Endothelial cell of coronary artery (primary cell): ENCODE measurements at places on chromosomes 4 and X. TPM values are rescaled to one million over a fixed set of nuclear protein-coding genes. Genes with fewer than 3 reads are reported as not detected.

The RPS6KA6 gene
- total RNA-seq: 0.19 and 0.99 TPM in 2 replicates

The PNPLA4 gene
- total RNA-seq: 8.5 and 10.4 TPM in 2 replicates

The ADAMTS3 gene
- 2.3 and 3.5 TPM in 2 replicates for total RNA-seq

The AMTN gene
- total RNA-seq: 0.09 TPM in 1 of 2 replicates, not detected in the other

The KLHL34 gene
- total RNA-seq: not detected in 2 replicates

The SSX2B gene
- total RNA-seq: not detected in 2 replicates

The MAGEA2 gene
- not detected in 2 replicates for total RNA-seq

The MEPE gene
- total RNA-seq: not detected in 2 replicates

The NBDY gene
- 3.4 and 4.2 TPM in 2 replicates for total RNA-seq

The DIAPH2 gene
- total RNA-seq: 16.7 and 17.3 TPM in 2 replicates

The HADH gene
- 6.3 and 7.4 TPM in 2 replicates for total RNA-seq

The RNF212 gene
- 0.09 and 0.63 TPM in 2 replicates for total RNA-seq

The DCAF12L2 gene
- under 0.01 TPM in 1 of 2 replicates, not detected in the other for total RNA-seq

The PFKFB1 gene
- not detected in 2 replicates for total RNA-seq

The GC gene
- total RNA-seq: not detected in 2 replicates

The CXCL8 gene
- 97.9 and 130 TPM in 2 replicates for total RNA-seq

The NXF2 gene
- not detected in 2 replicates for total RNA-seq

The CACNA1F gene
- under 0.01 TPM in 1 of 2 replicates, not detected in the other for total RNA-seq

The DOCK11 gene
- total RNA-seq: 0.63 and 2.3 TPM in 2 replicates

The DDIT4L gene
- 1.4 and 5.4 TPM in 2 replicates for total RNA-seq

The DIPK2B gene
- total RNA-seq: 8.0 and 9.1 TPM in 2 replicates

The HSD17B13 gene
- under 0.01 TPM in 1 of 2 replicates, not detected in the other for total RNA-seq

The ENPEP gene
- total RNA-seq: under 0.01 TPM in 1 of 2 replicates, not detected in the other

The LRIT3 gene
- total RNA-seq: under 0.01 and 0.09 TPM in 2 replicates

The ARFIP1 gene
- 31.5 and 35.2 TPM in 2 replicates for total RNA-seq

The DCHS2 gene
- total RNA-seq: not detected in 2 replicates

The RAI2 gene
- total RNA-seq: 0.09 TPM in 1 of 2 replicates, not detected in the other

The USP11 gene
- total RNA-seq: 26.1 and 27.5 TPM in 2 replicates

The MTNR1A gene
- total RNA-seq: not detected in 2 replicates

The RTL3 gene
- under 0.01 TPM in 1 of 2 replicates, not detected in the other for total RNA-seq

The ZNF711 gene
- 1.5 and 1.7 TPM in 2 replicates for total RNA-seq

The KLKB1 gene
- total RNA-seq: not detected in 2 replicates

The XAGE2 gene
- total RNA-seq: not detected in 2 replicates

The CLCN4 gene
- total RNA-seq: 7.4 and 9.1 TPM in 2 replicates

The ADH6 gene
- total RNA-seq: not detected in 2 replicates

The ZCCHC18 gene
- 1.6 and 1.8 TPM in 2 replicates for total RNA-seq

The VSIG4 gene
- not detected in 2 replicates for total RNA-seq

The PAGE2 gene
- not detected in 2 replicates for total RNA-seq

The CLDN22 gene
- not detected in 2 replicates for total RNA-seq

The NPY2R gene
- not detected in 2 replicates for total RNA-seq

The TLR2 gene
- total RNA-seq: 1.2 TPM in 1 of 2 replicates, not detected in the other

The VGLL1 gene
- total RNA-seq: not detected in 2 replicates

The GABRQ gene
- not detected in 2 replicates for total RNA-seq

The PPP4R3C gene
- not detected in 2 replicates for total RNA-seq

The P2RY10 gene
- not detected in 2 replicates for total RNA-seq

The ZNF718 gene
- total RNA-seq: 4.1 and 6.9 TPM in 2 replicates

The TREX2 gene
- 2.8 and 3.7 TPM in 2 replicates for total RNA-seq

The SCD5 gene
- total RNA-seq: 37.3 and 52.5 TPM in 2 replicates

The SUPT20HL2 gene
- not detected in 2 replicates for total RNA-seq

The EXOC1L gene
- total RNA-seq: not detected in 2 replicates

The USP17L30 gene
- total RNA-seq: not detected in 2 replicates
